Glomerular endothelial cell (primary cell): ENCODE measurements at places on chromosomes 3 and 15.

DNA sequence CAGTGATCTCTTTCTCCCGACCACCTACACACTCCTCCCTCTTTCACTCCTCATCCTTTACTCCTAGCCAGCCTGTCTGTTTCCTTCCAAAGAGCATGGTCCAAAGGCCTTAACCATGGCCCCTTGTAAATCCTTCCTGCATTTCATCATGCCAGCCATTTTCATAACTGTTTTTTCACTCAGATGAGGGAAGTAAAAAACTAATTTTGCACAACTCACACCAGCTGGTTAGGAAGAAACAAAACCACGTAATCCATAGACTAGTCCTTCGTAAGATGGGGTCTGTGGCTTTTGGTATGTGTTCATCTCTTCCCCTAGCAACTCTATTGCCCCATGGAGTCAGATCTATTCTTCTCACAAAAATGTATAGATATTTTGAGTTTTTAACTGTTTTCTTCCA is 187.8 kb downstream of the SHOX2 start:
- no peak for DNase-seq

DNA sequence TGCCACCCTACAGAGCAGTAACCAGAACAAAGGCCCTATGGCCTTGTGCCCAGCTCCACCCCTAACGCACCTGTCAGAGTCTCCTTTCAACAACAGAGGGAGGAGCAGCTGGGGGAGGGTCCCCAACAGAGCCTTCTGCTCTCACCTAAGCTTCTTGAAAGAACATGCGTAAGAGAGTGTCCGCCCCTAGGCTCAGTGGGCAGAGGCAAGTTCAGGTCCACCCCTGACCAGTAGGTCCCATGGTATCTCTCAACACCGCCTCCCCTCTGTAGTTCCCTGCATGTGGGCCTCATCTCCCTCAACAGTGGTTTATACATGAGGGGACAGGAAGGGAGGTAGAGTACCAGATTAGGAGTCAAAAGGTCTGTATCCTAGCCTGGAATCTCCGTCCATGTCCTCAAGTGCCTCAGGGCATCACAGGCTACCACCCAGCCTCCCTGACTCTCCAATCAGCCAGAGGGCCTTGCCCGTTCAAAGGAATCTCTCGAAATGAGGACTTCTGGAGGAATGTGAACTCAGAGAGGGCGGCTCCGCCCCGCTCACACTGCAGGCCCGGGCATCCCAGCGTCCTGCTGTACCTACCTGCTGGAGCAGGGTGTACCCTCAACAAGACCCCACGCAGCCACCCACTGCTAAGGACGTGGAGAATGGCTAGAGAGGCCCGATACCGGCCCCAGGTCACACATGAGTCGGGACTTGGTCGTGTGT is 680 bp downstream of the POC1A start:
- DNase-seq = no peak

DNA sequence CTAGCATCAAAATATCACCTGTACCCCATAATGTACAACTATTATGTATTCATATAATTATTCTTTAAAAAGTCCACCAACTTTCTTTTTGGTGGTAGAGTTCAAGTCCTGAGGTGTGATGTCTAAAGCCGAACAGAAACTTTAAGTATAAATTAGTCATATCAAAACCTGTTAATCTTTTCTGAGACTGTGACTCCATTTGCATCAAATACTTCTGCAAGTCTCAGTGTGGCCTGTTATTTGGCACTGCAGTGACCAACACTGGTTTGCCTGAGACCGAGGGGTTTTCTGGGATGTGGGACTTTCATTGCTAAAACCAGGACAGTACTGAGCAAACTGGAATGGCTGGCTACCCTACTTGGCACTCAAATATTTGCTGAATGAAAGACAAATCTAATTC is 7.3 kb downstream of the NGLY1 start:
- no peak for DNase-seq

GRCh38 chr3:43286841-43287499 is 630 bp downstream of the SNRK start:
- DNase-seq = no peak

GRCh38 chr3:55524565-55525244 is 37.6 kb upstream of the WNT5A start:
- no peak for DNase-seq

GRCh38 chr3:42732196-42732828 is 29.7 kb upstream of the HHATL start:
- DNase-seq = no peak

GRCh38 chr15:93703092-93703739 is 528.1 kb upstream of the MCTP2 start:
- DNase-seq = no peak

- DNase-seq = no peak
Observed at GRCh38 chr3:111800472-111800871, 58.6 kb upstream of the PHLDB2 start.

GRCh38 chr15:83436513-83437158 is 10.5 kb upstream of the SH3GL3 start:
- DNase-seq = peak; percentile 20

GRCh38 chr15:71732636-71733035 is 77.7 kb upstream of the NR2E3 start:
- no peak for DNase-seq

GRCh38 chr3:71189480-71189879 is 394.0 kb downstream of the FOXP1 start:
- DNase-seq = no peak

GRCh38 chr3:45712434-45713110 is 23.4 kb downstream of the SACM1L start:
- DNase-seq = no peak

- DNase-seq = no peak
Observed at GRCh38 chr3:71127052-71127831, 456.3 kb downstream of the FOXP1 start.

DNA sequence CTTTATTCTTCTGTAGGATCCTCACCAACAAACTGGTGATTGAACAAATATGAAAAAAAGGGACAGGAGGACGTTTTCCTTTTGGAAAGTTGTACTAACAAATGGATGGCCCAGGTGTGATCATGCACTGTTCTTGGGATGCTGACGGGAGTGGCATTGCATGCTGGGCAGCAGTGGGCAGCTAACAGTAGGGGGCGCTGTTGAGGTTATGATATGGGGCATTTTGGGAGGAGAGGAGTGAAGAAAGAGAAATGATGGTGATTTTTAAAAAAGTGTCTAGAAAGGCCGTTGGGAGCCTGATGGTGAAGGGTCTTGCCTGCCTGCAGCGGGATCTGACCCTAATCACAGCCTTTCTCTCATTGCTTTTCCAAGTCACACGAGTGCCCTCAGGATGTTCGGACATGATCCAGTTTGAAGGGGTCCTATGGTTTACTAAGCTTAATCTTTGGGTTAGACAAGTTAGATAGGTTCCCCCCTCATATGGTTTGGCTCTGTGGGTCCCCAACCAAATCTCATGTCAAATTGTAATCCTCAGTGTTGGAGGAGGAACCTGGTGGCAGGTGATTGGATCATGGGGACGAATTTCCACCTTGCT is 46.2 kb upstream of the PRTG start:
- DNase-seq = no peak

DNA sequence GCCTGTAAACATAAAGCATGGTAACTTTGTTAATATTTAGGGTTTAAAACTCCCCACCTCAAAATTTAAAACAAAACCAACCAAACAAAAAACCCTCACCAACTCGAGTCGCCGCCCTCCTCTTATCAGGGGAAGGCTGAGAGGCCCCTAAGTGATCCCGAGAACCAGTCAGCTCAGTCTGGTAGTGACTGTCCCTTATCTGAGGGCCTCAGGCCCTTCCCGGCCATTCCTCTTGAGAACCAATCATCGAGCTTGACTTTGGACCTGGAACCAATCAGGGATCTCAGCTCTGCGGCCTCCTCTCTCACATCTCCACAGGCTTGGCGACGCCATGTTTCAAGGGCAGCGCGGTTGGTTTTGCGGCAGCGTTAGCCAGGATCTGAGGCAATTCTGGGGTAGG is at the start of gene TERB2:
Gene TERB2 (plus strand): TSS at position 300 of the 400 bp plus-strand sequence. CDS start 32 bp downstream, at position 332.
- no peak for DNase-seq

GRCh38 chr3:31833391-31834190 is 147.5 kb downstream of the OSBPL10 start:
- no peak for DNase-seq

- DNase-seq = no peak
Observed at GRCh38 chr3:197151580-197151979, 122.0 kb upstream of the MELTF start.

GRCh38 chr15:61640756-61641155 is 411.7 kb upstream of the RORA start:
- no peak for DNase-seq

DNA sequence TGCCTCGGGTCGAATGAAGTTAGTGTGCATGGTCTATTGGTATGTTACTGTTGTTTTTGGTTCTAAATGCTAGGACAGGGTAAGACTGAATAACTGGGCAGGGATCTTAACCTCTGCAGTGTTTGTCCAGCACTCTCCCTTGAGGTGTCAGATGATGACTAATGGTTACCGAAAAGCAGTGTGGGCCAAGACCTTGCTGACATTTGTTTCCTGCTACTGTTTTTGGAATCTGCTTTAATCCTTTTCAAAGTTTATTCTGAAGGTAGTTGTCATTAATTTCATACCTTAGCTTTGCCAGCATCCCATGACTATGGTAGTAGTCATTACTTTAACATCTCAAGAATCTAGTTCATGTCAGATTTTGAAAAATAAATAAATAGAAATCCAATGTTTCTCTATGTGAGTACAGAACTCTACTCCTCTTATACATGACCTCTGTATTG is 117.0 kb downstream of the P3H2 start:
- peak; percentile 87 for DNase-seq

- no peak for DNase-seq
Observed at GRCh38 chr15:83694015-83694414, 40.1 kb downstream of the ADAMTSL3 start.

DNA sequence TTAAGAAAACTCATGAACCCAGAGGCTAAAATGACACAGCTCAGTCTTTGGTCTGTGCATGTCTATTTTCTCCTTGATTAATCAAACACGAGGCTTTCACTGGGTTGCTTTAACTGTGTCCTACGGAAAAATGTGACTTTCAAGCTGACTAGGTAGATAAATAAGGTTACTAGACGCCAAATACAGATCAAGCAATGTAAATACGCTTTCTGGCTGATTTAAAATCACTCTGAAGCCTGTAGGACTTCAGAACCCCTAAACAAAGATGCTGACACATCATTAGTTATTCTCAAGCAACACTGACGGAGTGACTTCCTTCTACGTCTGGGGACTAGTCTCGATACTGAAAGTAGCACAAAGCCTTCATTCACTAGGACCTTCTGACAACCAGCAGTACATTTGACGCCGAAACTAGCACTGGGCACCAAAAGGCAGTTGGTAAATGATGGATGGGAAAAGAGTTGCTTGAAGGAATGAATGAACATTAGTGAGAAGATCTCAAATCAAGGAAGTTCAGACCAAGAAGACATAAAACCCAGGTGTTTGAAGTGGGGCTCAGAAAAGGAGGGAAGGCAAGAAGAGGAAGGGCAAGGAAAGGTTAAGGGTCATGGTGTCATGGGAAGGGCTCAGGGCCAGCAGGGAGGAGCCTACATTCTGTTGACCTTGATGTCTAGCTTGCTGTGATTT is 67.1 kb upstream of the CDV3 start:
- peak; percentile 27 for DNase-seq

DNA sequence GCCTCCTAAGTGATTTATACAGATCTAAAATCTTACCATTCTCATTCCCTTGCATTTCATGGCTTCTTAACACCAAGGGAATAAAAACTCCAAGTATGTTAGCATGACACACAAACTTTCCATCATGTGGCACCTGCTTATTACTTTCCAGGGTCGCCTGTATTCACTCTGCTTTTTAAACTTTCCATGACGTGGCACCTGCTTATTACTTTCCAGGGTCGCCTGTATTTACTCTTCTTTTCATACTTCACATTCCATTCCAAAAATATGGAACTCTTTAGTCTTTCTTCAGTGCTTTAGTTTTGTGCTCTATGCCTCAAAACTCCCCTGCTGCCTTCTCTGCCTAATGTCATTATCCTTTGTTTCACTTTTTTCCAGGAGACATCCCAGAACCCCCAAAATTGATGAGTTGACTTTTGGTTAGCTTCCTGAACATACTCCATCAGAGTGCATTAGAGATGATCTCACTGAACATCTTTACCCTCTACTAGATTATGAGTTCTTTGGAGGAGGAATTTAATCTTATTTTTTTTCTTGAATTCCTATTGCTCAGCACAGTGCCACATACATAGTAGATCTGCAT is 47.0 kb downstream of the CALML4 start:
- no peak for DNase-seq

DNA sequence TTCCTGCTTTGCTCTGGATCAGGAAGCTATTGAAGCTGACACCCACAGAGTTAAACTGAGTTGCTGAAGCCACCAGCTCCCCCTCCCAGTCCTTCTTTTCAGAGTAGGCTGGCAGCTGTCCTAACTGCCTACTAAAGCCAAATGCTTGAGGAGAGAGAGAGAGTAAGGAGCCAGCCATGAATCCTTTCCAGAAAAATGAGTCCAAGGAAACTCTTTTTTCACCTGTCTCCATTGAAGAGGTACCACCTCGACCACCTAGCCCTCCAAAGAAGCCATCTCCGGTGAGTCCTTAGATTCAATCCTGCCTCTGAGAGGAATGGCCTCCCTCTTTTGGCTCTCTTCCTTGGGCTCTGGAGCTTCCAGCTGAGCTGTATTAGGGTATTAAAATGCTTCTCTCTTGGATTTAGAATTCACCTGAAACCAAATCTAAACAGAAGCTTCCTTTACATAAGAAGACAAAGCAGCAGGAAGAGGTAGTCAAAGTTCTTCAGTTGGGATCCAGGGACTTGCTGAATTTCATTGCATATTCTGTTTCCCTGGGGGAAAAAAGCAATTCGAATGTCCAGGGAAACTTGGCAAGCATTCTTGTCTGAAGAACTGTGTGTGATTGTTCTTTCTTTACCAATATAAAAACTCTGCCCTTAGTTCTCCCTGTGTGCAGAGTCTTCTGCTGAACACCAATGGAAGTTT is at the start of gene SLC15A2:
Gene SLC15A2 (plus strand): TSS at position 101 of the 690 bp plus-strand sequence. CDS start 76 bp downstream, at position 177.
- DNase-seq = no peak

DNA sequence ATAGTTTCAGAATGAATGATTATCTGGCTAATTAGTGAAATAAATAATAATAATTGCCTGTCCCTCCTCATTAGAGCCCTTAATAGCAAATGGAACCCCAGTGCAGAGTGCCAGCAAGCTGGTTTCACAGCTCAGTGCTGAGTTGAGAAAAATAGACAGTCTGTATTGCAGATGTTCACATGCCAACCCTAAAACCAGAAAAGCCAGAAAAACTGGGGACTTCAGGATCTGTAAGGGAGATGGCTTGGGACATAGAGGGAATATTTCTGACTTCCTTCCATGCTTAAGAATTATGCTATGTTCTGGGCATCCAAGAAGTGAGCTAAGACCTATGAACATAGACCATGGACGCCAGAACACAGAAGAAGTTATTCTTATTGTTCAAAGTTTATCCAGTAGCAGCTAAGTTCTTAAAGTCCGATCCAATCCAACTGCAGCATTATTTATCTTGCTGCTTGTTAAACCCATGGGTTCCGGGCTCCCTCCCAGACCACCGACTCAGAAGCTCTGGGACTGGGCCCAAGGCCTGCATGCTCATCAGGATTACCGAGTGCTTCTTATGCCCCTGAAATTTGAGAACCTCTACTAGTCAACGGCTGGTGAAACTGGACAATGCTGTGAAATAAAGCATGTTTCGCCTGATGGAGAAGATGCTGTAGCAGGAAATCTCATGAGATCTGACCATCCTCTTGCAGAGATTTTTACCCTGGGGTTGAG is 158.3 kb downstream of the FOXB1 start:
- DNase-seq = no peak
